Choroid plexus epithelial cell (primary cell): ENCODE measurements at places on chromosomes 4 and X.

- peak; percentile 8 for DNase-seq
Observed at GRCh38 chr4:176671532-176671931, 121.2 kb downstream of the VEGFC start.

GRCh38 chrX:109484886-109485285, 3.0 kb upstream of the GUCY2F start:
- no peak for DNase-seq

- no peak for DNase-seq
Observed at GRCh38 chr4:39279416-39279815, 86.7 kb downstream of the RFC1 start.

GRCh38 chr4:140095694-140096482, 58.1 kb downstream of the MAML3 start:
- DNase-seq = peak; percentile 92

GRCh38 chr4:137083571-137084135, 448.6 kb downstream of the PCDH18 start:
- DNase-seq = no peak

GRCh38 chr4:138341739-138342415, 99.7 kb upstream of the SLC7A11 start:
- DNase-seq = no peak

DNA sequence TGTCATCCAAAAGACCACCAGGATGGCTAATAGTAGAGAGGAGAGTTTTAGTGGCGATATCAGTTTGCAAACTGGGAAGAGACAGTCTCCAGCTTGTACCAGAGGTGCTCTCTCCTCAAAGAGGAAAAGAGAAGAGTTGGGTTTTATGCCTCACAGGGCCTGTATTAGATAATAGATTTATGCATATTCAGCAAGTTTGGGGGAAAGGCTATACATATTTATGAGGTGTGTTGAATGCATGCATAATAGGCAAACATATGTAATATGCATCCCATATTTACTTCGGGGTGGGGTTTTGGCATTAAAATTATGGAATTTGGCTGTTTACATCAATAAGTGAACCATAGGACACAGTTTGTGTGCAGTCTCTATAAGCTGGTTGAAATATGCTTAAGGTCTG, 22.8 kb upstream of the ADGRL3 start:
- DNase-seq = no peak

DNA sequence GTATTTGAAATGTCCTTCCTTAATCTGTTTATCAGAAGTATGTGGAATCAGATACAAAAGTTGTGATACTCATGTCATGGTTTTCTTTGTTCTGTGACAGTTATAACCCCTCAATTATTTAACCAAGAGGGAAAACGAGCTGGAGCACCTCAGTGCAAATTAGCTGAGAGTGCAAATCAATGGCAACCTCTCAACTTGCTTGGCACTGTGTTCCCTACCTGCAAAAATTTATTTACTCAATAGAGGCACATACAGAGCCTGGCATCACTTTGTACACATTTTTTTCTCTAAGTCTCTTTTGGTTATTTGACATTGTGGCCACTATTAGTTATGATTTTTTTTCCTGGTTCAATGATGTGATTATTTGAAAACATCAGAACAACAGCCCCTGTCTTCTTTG, 186.2 kb downstream of the STIM2 start:
- no peak for DNase-seq

- DNase-seq = no peak
Observed at GRCh38 chr4:148258535-148258934, 183.7 kb downstream of the NR3C2 start.

DNA sequence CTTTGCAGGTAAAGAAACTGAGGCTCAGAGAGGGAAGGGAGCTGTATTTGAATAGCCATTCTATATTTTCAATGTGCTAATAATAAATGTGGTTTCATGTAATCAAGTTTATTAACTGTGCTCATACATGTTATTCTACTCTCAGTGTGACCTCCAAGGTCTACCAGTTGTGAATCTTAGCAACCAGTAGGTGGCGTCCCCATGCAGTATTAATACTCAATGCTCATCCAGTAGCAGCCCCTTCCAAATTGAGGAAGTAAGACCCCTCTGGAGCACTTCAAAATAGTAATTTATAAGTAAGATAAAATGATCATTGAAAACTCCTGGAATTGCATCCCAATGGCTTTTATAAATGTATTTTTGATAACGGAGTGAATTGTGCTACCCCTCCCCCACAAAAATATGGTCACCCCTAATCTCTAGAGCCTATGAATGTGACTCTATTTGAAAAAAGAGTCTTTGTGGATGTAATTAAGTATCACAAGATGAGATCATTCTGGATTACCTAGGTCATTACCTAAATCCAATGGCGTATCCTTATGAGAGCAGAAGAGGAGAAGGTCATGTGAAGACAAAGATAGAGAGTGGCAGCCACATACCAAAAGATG, 20.4 kb upstream of the SEPSECS start:
- DNase-seq = peak; percentile 75

GRCh38 chr4:37604461-37604860, 81.7 kb downstream of the RELL1 start:
- DNase-seq = no peak
